Osteocyte (in vitro differentiated cells): ENCODE measurements at places on chromosomes 7 and 10. TPM values are rescaled to one million over a fixed set of nuclear protein-coding genes. Genes with fewer than 3 reads are reported as not detected.

DNA sequence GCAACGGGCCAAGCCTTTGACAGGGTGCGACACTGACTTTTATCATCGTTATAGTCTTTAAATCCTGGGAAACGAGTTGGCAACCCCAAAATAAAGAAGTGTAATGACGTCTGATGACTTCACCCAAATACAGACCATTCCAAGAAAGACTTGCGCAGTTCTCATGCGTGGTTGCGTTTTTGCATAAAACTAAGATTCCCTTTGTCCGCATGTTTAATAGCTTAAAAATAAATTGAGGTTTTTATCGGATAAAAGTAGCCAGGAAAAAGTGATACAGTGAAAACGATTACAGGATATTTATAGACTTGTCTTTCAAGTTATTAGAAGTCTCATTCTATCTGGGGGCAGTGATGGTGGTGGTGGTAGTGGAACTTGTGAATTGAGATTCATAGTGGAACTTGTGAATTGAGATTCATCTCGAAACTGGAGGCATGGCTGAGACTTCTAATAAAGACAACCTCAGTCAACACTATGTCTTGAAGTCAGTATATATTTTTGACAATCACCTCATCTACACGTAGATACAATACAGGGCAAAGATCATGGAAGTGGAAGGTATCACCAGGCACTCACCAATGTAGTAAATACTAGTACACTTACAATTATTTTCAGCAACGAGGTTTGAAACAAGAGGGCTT lies 1.2 kb upstream of the NAMPT start:
- no peak for DNase-seq

TAS2R41 gene
- not detected in 2 replicates for total RNA-seq

- no peak for DNase-seq
These were observed 167.0 kb upstream of the CDK1 start for GRCh38 chr10:60611291-60611747.

- DNase-seq, result no peak
These were observed 101.0 kb upstream of the AGR3 start for GRCh38 chr7:16982640-16983350.

DOCK4 gene
- total RNA-seq, result 44.1 and 44.9 TPM in 2 replicates

GRCh38 chr7:88344956-88345832 lies 38.5 kb upstream of the STEAP4 start:
- DNase-seq, result no peak

NKX2-3 gene
- not detected in 2 replicates for total RNA-seq

DNA sequence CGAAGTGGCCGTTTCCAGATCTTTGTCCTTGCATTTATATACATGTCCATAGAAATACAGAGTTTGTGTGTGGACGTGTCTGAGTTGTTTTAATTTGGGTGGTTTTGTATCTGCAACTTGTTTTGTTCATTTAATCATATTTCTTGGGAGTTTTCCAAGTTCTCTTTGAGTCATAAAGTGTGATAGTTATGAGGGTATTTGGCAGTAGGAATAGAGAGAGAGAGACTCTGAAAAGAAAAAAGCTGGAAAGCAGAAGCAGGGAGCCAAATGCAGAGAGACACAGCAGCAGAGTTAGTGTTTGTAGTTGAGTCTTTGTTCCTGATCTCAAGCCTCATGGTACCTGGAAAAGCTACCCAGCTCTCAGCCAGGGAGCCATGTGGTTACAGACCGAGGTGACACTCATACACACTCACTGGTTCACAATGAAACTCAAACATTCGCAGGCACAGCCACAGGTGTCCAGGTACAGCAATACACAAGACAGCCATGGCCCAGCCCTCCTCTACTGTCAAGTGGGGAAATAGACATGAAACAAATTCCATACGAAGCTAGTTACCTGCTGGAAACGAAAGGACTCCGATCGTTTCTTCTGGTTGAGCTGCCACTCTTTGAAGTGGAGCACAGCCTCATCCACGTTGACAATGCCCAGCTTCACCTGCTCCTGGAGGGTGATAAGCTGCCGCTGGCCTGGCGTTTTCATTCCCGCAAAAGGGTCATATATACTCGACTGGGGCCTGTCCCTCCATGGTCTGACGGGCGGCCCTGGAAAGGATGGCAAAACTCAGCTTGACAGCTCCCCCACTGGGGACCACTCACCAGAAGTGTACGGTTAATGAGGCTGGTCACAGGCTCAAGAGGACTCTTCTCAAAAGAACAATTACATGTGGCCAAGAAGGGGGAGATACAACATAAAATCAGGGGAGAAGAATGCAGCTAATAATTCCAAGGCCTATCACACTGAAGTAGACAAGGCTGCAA lies 33.3 kb upstream of the TM9SF3 start:
- no peak for DNase-seq

OR2A12 gene
- total RNA-seq, result not detected in 2 replicates

GRCh38 chr10:72736176-72736827 lies 44.4 kb downstream of the MCU start:
- DNase-seq, result no peak

GRCh38 chr7:41219276-41219675 lies 483.6 kb downstream of the INHBA start:
- DNase-seq, result no peak

GRCh38 chr7:24425664-24426063 lies 141.7 kb downstream of the NPY start:
- no peak for DNase-seq

ERLIN1 gene
- 28.2 and 34.4 TPM in 2 replicates for total RNA-seq

SORCS3 gene
- total RNA-seq, result not detected in 2 replicates

DNA sequence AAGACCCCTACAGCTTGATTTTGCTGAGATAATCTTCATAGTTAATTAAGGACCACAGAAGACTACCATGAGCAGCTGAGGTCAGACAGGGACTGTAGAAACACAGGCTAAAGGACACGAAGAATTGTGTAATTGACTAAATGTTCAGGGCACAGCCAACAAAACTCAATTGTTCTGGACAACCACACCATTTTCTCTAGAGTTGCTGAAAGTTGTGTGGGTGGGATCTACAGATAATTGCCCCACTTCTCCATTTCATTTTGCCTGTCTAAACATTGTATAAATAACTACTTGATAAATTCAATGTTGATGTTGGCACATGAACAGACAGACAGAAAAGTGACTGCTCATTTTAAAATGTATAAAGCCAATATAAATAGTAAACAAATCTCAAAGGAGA lies 39.0 kb upstream of the SLC16A12 start:
- no peak for DNase-seq

C10orf62 gene
- not detected in 2 replicates for total RNA-seq

ZNF518A gene
- total RNA-seq, result 14.9 and 15.6 TPM in 2 replicates

DNA sequence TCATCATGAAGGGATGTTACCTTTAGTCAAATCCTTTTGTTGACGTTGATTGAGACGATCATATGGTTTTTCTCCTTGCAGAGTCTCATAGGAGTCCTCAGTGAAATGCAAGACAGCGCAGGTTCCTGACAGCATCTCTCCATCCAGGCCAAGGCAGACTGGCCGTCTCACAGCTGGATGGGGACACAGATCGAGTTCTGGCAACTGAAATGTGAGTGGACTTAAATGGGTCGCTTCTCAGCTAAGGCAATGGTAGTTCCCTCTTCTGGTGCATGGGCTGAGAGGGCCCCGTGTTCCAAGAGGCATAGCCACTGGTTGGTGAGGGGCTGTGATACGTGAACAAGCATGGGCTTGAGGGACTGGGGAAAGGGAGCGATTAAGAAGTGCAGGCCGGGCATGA lies 99.3 kb upstream of the CPXM2 start:
- no peak for DNase-seq

GRCh38 chr7:9782275-9782674 lies 1191.4 kb upstream of the PHF14 start:
- DNase-seq, result no peak

GRCh38 chr7:156753229-156753560 lies 112.6 kb downstream of the RNF32 start:
- no peak for DNase-seq

- no peak for DNase-seq
These were observed 359.7 kb downstream of the CRPPA start for GRCh38 chr7:16061630-16062029.

- DNase-seq, result no peak
These were observed 346.2 kb upstream of the AOAH start for GRCh38 chr7:37070471-37070870.

PBLD gene
- total RNA-seq, result 8.6 and 10.1 TPM in 2 replicates

DNA sequence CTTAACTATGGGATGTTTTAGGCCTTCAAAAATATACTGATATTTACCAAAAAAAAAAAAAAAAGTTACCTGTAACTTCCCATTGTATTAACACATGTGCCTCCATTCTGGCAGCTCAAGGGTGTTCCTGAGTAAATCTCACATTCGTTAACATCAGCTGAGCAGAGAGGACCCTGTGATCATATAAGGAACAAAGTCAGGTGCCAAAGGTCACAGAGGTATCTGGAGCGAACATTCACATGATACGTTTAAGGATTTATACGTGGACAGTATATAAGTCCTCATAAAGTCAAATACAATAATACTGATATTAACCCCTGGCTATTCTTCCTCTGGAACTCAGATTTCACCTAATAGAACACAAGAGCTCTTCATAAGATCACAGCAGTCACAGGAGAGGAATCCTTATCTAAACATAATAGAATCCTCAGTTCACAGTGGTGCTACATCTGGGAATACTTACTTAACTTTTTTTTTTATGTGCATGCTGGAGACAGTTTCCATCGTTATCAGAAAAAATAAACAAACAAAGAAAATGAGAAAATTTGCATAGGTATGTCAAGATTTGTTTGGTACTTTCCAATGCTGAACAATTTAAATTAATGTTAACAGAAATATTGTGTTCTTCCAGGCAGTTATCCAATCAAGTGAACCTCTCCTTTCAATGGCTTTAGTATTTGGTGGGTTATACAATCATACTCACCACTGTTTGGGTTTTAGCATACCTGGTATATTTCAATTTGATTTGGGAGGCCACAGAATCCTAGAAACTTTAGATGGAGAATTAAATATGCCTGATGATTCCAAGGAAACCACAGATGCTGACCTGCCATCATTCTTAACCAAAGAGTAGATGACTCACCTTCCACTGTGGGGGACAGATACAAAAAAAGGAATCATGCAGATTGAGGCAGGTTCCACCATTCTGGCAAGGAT lies 6.6 kb downstream of the CUBN start:
- no peak for DNase-seq

DNA sequence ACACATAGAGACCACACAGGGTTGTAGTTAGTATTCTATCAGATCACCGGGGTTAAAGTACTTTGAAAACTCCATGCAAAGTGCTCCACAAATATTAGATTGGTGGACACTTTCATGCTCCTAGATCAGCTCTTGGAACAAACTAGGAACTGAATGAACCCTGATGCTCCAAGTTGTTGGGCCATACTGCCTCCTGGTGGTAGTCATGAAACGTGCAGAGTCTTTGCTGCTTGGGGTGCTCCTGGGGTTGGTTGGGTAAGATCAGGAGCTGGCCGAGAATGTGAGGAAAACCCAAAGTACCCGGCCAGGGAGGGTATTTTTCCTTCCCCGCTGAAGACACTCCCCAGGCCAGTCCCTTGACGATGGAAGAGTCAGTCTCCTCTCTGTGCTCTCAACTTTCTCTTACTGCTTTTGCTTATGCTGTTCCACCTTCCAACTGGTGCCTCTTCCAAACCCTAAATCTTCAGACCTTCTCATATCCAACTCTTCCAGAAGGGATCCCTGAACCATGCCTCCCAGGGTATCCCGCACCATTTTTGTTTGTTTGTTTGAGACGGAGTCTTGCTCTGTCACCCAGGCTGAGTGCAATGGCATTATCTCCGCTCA lies 918 bp upstream of the RPEL1 start:
- DNase-seq, result peak; percentile 88

- no peak for DNase-seq
These were observed 826.7 kb downstream of the TYW1 start for GRCh38 chr7:67823345-67823744.

BTBD16 gene
- not detected in 2 replicates for total RNA-seq

GRCh38 chr10:2202401-2202800 lies 465.1 kb upstream of the ADARB2 start:
- DNase-seq, result no peak

DNA sequence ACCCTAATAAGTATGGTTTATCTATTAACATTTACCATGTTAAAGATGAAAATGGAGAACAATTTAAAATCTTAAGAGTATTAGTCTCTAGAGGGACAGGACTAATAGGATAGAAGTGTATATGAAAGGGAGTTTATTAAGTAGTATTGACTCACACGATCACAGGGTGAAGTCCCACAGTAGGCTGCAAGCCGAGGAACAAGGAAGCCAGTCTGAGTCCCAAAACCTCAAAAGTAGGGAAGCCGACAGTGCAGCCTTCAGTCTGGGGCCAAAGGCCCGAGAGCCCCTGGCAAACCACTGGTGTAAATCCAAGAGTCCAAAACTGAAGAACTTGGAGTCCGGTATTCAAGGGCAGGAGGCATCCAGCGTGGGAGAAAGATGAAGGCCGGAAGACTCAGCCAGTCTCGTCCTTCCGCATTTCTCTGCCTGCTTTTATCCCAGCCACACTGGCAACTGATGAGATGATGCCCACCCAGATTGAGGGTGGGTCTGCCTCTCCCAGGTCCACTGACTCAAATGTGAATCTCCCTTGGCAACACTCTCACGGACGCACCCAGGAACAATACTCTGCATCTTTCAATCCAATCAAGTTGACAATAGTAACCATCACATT lies 140.8 kb upstream of the FAM20C start:
- DNase-seq, result peak; percentile 53

PRKAR2B gene
- 3.3 and 3.4 TPM in 2 replicates for total RNA-seq

DNA sequence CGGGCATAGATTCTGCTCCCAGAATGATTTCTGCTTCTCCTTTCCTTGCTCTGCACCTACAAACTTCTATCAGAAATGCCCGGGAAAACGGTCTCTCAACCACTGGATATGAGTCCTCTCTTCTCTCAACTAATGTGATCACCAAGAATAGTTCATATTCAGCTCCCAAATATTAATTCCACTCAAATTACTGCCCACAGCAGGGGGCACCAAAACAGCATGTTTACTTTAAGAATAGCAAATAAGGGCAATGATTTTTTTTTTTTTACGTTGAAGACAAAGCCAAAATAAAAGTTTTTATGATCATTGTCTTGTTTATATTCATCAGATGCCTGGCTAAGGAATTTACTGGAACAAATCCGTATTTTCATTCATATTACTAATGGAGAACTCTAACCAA lies 94.9 kb upstream of the PRSS1 start:
- DNase-seq, result no peak

DNA sequence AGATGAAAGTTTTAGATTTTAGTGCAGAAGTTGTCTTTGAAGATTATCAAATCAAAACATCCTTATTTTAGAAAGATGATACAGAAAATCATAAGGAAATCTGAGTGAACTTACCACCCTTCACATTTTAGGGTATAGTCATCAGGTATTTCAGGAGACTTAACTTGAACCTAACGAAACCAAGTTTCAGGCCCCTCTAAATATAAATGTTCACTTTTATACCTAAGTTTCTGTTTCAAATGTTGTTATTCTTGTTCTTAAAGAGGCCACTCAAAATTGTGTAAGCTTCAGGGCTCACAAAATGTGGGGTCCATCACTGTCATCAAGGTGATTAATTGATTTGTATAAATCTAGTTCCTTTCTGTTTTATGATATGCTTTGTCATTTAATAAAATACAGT lies 216.2 kb downstream of the KIAA1217 start:
- DNase-seq, result no peak

DNA sequence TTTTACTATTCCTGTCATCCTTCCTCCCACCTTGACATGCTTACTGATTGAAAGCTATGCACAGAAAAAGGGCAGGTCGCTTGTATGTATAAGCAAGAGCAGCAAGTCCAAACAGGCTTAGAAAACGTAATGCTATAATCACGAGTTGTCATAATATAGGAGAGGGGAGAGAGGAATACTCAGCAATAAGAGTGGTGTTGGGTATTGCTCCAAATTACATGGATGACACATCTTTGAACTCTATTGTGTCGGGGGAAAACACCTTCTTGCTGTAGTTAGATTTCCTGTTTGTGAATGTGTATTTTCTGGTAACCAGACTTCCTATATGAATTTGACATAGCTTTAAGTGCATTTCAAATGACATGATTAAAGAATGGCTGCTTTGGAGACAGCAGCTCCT lies 7.5 kb downstream of the MET start:
- DNase-seq, result no peak
